ENCODE measurements at places on chromosomes 6 and 20.

DNA sequence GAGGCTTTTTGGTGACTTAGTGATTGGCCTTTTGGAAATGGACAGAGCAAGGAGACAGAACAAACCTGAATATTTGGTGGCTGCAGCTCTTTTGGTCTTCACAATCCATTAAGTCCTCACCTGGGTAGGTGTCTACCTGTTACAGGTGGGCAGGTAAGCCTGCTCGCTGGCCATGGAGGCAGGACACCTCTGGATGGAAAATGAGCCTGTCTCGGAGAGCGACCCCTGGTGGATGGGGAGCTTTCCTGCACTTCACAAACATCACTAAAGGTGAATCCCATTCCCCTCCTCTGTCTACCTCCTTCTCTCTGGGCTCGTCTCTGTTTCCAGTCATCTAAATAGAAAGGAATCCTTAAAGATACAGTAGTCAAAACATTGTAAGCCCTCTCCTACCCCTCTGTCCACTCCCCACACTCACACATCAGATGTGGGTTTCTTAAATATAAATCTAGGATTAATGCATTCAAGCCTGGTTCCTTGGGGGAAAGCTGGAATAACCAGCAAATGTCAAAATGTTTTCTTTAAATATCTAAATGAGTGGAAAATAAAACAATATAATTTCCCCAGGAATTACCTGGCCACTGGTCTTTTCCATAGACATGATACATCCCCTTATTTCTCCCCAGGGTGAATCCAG lies 304.9 kb downstream of the CDH26 start:
- DNase-seq, result peak; percentile 25

GRCh38 chr20:32278199-32278643 lies 770 bp downstream of the KIF3B start:
- no peak for DNase-seq

DNA sequence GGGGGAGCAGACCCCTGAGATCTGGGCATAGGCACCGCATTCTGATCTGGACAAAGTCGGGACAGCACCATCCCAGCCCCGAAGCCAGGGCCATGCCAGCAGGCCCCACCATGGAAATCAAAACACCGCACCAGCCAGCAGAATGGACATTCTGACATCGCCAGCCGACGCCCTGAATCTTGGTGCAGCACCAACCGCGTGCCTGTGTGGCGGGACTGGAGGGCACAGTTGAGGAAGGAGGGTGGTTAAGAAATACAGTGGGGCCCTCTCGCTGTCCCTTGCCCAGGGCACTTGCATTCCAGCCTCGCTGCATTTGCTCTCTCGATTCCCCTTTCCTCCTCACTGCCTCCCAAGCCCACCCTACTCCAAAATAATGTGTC lies 2.0 kb downstream of the NNAT start:
- DNase-seq, result no peak

GRCh38 chr20:60007464-60007863 lies 49.2 kb downstream of the CDH26 start:
- DNase-seq, result no peak

GRCh38 chr6:52407467-52407866 lies 12.7 kb upstream of the EFHC1 start:
- DNase-seq, result no peak

DNA sequence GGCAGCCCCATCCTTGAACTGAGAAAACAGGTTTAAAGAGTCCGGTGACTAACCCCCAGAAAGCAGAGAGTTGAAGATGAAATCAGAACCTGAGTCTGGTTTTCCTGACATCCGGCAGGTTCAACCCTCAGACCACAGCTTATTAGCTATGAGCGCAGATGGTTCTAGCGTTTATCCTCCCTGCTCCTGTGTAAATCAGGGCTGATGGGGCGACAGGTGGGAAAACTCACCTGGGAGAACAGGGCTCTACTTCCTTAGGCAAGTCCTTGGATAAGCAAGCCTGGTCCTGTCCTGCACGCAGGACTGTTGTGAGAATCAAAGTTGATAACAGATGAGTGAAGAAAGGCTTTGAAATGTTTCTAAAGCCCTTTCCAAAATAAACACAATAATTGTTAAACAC lies 31.4 kb downstream of the GHRH start:
- no peak for DNase-seq

- no peak for DNase-seq
Measured at GRCh38 chr6:1947922-1948321, 297.5 kb downstream of the GMDS start.

DNA sequence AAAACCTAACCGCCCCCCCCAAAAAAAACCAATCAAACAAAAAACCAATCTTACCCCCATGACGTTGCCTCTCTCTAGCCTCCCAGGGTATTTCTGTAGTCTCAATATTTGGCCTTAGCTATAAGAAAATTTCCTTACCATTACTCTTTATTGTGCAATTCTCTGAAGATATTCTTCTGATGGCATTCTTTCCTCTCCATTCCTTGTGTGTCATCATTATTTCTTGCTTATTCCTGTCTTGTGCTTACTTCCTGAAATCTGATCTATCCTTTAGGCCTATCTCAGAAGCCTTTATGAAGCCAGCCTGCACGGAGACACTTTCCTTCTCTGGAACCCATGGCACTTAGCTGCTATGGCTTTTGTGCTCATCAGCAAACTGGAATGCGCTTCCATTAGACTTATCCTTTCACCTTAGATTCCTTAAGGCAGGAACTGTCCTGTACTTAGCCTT lies 65.9 kb upstream of the DDR1 start:
- no peak for DNase-seq

DNA sequence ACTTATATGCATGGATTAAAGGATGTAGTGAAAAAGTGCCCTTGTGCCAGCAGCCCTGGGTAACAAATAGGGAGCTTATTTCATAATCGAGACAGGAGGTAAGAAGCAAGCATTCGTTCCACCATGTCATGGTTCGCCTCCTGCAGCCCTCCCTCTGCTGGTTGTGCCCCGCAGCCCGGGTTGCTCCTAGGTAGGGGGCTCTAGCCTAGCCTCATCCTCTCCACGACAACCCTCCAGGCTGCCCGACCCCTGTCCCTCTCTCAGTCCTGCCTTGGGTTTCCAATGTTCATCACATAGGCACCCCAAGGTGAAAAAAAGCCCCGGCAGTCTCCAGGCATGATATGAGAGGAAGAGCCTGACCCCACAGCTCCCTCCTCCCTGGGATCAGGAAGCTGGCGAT lies 75.5 kb upstream of the SYNDIG1 start:
- DNase-seq, result no peak

GRCh38 chr6:1334684-1335083 lies 22.8 kb downstream of the FOXQ1 start:
- no peak for DNase-seq

DNA sequence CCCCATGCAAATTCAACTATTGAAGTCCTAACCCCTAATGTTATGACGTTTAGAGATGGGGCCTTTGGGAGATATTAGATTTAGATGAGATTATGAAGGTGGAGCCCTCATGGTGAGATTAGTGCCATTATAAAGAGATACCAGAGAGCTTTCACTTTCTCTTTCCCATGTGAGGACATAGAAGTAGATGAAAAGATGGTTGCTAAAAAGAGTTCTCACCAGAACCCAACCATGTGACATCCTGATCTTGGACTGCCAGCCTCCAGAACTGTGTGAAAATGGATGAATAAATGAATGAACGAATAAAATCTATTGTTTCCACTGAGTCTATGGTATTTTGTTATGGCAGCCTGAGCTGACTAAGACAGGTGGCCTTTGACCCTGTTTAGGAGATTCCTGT lies 50.6 kb upstream of the FBXO30 start:
- no peak for DNase-seq

DNA sequence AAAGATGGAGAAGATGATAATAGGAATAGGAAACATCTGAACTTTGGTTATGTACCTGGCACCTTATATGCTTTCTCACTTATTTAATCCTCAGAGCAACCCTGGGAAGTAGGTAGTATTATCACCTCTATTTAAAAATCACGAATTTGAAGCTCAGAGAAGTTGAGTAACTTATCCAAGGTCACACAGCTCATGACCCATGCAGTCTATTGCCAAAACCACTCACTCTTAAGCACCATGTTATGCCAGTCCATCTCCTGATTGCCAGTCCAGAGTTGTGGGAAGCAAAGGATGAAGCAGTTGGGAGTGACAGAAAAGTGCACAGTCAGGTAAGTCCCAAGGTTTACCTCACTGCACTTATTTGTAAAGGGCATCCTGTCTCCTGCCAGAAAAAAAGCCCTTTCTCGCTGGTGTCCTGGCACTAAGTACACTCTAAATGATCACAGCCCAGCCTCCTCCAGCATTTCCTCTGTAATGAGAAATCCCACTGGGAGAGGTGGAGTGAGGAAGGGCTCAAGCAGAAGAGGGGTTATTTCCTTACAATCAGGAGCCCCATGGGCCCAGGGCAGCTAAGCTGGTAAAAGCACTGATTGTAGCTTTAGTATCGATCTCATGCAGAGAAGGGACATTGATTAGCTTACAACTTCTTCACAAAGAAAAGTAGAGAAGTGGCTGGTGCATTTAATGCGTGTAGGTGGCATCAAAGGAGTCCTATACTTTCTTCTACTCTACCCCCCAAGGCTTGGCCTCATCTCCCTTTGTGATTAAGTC lies 21.3 kb upstream of the SCGN start:
- DNase-seq, result no peak

GRCh38 chr20:15642676-15643075 lies 930.6 kb downstream of the KIF16B start:
- DNase-seq, result no peak

DNA sequence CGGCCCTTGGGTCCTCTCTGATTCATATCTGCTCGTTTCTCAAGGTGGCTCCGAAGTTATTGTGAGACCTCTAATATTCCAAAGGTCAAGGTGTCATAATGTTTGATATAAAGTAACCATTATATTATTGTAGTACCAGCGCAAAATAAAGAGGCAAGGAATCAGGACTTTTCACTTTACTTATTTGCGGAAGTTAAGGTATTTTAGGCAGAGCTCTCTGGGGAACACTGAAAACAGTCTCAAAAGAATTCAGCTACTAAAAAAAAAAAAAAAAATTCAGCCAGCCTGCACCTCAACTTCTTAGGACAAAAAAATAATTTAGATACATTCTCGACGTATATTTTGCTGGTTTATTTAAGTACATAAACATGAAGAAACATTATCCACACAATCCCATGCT lies 2.4 kb downstream of the OSER1 start:
- no peak for DNase-seq

- DNase-seq, result no peak
Measured at GRCh38 chr20:46342451-46343347, 34.4 kb upstream of the CDH22 start.

- no peak for DNase-seq
Measured at GRCh38 chr6:36600564-36601146, 6.5 kb downstream of the SRSF3 start.

- DNase-seq, result no peak
Measured at GRCh38 chr6:23091795-23092194, 522.4 kb downstream of the HDGFL1 start.

DNA sequence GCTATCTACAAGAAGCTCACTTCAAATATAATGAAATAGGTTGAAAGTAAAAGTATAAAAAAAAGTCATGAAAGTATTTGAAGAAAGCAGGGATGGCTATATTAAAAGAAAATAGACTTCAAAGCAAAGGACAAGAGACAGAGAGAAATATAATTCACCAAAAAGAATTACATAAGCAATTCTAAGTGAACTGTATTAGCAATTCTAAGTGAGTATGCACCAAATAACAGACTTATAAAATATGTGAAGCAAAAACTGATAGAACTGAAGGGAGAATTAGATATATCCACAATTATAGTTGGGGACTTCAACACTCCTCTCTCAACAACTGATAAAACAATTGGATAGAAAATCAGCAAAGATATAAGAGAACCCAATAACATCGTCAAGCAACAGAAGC lies 38.8 kb upstream of the ID4 start:
- DNase-seq, result no peak

DNA sequence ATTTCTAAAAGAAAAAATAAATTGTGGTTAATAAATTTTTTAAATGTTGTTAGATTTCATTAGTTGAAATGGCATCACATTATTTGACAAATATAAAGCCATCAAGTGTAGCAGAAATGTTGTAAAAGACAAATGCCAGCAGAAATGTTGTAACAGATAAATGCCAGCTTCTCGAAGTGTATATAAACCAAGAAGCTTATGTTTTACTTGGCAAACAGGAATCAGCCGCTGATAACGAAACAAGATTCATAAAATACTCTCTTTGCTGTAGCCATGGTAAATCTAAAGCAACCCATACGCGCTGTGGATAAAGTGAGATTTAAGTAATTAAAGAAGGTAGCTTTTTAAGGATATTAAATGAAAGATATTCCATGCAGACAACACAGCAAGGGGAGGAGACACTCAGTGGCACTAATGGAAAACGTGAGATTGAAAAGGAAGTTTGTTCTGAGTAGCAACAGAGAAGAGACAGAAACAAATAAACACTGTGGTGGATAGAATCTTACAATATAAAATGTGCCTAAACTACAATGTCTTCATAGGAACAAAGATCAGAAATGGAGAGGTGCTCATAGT lies 29.6 kb downstream of the BTBD9 start:
- DNase-seq, result no peak

DNA sequence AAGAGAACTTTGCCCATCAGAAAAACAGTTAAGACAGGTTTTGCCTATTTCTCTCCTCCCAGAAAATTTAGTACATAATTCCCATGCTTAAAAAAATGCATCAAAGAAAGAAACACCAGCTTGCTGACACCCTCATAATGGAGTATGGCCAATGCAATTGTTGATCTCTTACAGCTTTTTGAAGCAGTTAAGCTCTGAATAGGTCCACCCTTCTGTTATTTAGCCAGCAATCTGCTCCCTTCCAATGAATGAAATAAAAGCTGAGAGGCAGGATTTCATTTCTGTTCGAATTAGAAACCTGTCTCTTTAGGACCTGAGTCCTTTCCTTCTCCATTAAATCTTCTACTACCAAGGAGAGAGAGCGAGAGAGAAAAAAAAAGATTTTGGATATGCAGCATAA lies 288.7 kb downstream of the RNF144B start:
- DNase-seq, result no peak

GRCh38 chr6:52573295-52573694 lies 3.6 kb downstream of the TRAM2 start:
- no peak for DNase-seq

- DNase-seq, result no peak
Measured at GRCh38 chr6:39378175-39378959, 55.9 kb upstream of the KCNK16 start.

DNA sequence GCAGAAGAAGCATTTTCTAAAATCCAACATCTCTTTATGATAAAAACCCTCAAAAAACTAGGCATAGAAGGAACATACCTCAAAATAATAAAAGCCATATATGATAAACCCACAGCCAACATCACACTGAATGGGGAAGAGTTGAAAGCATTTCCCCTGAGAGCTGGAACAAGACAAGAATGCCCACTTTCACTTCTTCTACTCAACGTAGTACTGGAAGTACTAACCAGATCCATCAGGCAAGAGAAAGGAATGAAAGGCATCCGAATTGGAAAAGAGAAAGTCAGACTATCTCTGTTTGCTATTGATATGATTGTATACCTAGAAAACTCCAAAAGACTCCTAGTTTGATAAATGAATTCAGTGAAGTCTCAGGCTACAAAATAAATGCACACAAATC lies 7.9 kb upstream of the CDK19 start:
- no peak for DNase-seq

DNA sequence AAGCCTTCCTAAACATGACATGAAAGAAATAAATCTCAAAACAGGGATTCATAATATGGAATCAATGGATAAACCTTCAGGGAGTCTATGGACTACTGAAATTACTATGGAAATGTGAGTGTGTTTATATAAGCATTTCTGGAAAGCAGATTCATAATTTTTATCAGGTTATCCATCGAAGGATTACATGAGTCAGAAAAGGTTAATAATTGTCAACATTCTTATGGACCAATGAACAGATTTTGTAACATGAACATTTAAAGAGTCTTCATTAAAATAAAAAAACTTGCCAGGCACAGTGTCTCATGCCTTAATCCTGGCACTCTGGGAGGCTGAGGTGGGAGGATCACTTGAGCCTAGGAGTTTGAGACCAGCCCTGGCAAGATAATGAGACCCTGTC lies 84.8 kb downstream of the AHI1 start:
- no peak for DNase-seq

All from central memory CD8-positive, alpha-beta T cell (primary cell).